ENCODE measurements at places on chromosomes 13 and 19.

- no peak for DNase-seq
Observed at GRCh38 chr19:2561221-2561620, 85.3 kb downstream of the GADD45B start.

DNA sequence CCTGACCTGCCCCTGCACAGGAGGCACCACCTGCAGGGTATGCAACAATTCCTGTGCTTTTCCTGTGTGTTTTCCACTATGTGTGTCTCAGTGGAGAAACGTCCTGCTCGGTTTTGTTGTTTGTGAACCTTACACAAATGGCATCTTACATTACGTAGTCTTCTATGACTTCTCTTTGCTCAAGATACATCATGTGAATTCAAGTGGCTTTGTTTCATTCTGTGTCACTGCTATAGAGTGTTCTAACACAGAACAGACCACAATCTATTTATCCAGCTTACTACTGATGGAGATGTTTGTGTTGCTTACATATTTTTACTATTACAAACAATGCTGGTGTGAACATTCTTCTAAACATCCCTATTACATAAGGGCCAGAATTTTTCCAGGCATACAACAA, 97.7 kb downstream of the ANKRD10 start:
- DNase-seq, result no peak

DNA sequence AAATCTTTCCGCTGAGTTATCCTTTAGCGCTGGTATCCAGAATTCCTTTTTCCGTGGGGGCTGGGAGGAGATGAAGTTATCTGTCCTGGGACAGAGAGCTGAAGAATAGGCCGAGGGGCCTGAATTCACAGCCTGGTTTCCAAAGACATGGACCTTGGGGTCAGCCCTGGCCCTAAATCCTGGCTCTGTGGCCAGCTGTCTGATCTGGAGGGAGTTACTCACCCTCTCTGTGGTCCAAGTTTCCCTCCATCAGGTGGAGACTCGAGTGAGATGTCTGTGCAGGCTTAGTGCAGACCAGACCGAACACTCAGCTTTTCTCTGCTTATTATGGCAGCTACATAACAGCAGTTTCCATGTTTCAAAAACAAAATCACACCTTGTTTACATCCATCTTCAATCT, 59.6 kb downstream of the CDADC1 start:
- no peak for DNase-seq

GRCh38 chr19:46220038-46220615, 9.4 kb upstream of the IGFL1 start:
- no peak for DNase-seq

DNA sequence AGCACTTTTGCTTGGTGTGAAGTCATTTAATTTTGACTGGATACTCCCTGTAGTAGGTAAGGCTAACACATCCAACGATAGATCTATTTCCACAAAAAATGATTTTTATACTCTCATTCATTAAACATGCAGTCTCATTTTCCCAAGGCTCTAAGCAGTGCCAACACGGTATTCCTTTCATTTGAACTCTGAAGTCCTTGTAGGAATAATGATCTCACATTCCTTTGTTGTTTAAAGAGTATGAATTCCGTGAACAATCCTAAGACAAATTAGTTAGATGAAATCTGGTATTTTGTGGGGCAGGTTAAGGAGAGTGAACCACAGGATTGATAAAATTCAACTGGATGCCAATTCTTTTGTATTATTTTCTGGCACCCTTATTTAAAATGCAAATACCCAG, 66.6 kb downstream of the LACC1 start:
- DNase-seq, result no peak

Data from stimulated activated CD4-positive, alpha-beta T cell treated with anti-CD3 and anti-CD28 coated beads, Interleukin-4, amount 100 ng/mL, for 1 hour (primary cell).